Type B pancreatic cell (in vitro differentiated cells): ENCODE measurements at places on chromosomes 12 and 14. TPM values are rescaled to one million over a fixed set of nuclear protein-coding genes. Genes with fewer than 3 reads are reported as not detected.

The MYL2 gene
- total RNA-seq: not detected in 2 replicates

The SIX1 gene
- 1.00 and 32.6 TPM in 2 replicates for total RNA-seq

The GARIN6 gene
- not detected in 2 replicates for total RNA-seq

The KLRC2 gene
- 0.57 and 0.75 TPM in 2 replicates for total RNA-seq

The CMKLR1 gene
- 0.50 and 0.97 TPM in 2 replicates for total RNA-seq

The IL23A gene
- total RNA-seq: 0.48 and 1.3 TPM in 2 replicates

GRCh38 chr12:107485731-107486130 is 199.9 kb upstream of the PWP1 start:
- DNase-seq: no peak
- H3K36me3 ChIP-seq: no peaks in the 10 kb centered on the region
- H3K27ac ChIP-seq: no peak overlapping the region
- peaks cover 4% of the 10 kb centered on the region for H3K27me3 ChIP-seq

DNA sequence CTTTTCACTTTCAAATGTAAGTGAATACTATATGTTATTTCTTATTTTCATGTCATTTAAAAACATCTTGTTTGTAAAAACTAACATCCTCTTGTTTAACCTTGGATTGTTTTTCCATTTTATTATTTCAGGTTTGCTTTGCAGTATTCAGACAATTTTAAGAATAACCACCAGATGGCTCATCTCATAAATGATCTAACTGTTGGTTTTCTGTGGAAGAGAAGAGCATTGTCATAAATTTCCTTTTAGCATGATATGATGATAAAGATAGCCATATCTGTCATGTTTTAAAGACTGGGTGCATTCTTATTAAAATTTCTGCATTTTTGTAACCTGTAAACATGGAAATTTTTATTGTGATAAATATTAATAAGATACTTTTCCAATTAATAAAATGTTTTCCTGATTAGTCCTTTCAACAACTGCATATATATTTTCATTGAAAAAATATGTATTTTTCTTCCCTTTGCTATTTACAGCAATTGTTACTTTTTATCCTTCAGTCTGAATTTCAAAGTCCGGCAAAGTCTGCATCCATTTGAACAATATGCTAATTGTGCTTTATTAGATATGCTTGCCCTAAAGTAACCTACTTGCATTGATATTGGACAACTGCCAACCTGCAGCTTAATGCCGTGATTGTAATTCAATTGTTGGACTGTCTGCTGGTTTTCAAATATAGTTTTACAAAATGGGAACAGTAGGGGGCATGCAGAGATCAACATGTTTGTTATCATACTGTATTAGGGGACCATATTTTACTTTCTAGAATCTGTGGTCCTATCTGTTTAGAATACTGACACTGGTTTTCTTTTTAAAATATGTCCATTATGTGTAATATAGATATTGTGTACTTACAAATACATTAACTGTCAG is 163.4 kb downstream of the GARIN6 start:
- no peaks in the 10 kb centered on the region for H3K27me3 ChIP-seq
- H3K27ac ChIP-seq: no peak overlapping the region
- H3K36me3 ChIP-seq: no peaks in the 10 kb centered on the region
- DNase-seq: no peak
- no peaks in the 10 kb centered on the region for H3K4me1 ChIP-seq

- H3K27ac ChIP-seq: no peak overlapping the region
- no peak for DNase-seq
- H3K4me3 ChIP-seq: no peak overlapping the region
- H3K27me3 ChIP-seq: no peaks in the 10 kb centered on the region
- peaks cover 4% of the 10 kb centered on the region for H3K36me3 ChIP-seq
These were observed 231.6 kb upstream of the GRIP1 start for GRCh38 chr12:66910366-66910974.

- DNase-seq: no peak
- H3K27me3 ChIP-seq: no peaks in the 10 kb centered on the region
- peaks cover 25% of the 10 kb centered on the region for H3K4me1 ChIP-seq
- peaks cover 7% of the 10 kb centered on the region for H3K36me3 ChIP-seq
- peak overlapping the region; percentile 43 for H3K27ac ChIP-seq
- H3K4me3 ChIP-seq: no peak overlapping the region
These were observed 9.8 kb downstream of the GALNT6 start for GRCh38 chr12:51381226-51382079.

- no peaks in the 10 kb centered on the region for H3K36me3 ChIP-seq
- peaks cover 4% of the 10 kb centered on the region for H3K4me1 ChIP-seq
- H3K27me3 ChIP-seq: peaks cover 7% of the 10 kb centered on the region
- no peak overlapping the region for H3K4me3 ChIP-seq
- H3K27ac ChIP-seq: peak overlapping the region; percentile 43
These were observed 18.7 kb downstream of the ZBTB39 start for GRCh38 chr12:56987551-56988053.

GRCh38 chr12:3658327-3659163 is 94.4 kb downstream of the CRACR2A start:
- H3K27me3 ChIP-seq: peaks cover 47% of the 10 kb centered on the region
- no peak overlapping the region for H3K4me3 ChIP-seq

DNA sequence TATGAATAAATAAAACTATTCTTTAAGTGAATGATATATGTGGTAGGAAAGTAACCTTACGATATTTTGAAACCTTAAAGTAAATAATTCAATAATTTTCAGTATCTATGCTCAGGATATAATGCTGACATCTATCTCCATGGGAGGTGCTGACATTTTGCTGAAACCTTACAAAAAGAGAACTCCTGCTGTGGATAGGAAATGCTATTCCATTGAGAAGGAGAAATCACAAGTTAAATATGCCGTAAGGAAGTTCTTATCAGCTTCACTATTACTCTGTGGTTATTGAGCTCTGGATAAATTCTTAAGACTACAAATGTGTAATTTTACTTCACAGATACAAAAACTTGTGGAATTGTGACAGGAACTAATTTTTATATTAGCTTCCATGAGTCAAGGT is 722.1 kb downstream of the TMTC2 start:
- H3K4me3 ChIP-seq: no peak overlapping the region
- no peaks in the 10 kb centered on the region for H3K36me3 ChIP-seq
- H3K27me3 ChIP-seq: no peaks in the 10 kb centered on the region

DNA sequence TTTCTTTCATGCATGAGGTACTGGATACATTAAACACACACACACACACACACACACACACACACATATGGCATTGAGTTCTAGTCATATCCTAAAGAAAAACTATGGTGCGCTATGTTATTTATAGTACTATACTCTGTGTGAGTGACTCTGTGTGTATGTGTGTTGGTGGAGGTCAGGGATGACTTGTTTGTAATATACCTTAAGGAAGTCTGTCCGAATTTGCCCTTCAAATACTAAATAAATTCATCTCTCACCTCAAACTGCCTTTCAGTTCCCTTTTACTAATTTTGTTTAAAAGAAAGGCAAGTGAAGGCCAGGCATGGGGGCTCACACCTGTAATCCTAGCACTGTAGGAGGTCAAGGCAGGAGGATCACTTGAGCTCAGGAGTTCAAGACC is 2.1 kb upstream of the AKAP5 start:
- H3K4me3 ChIP-seq: peak overlapping the region; percentile 22
- peaks cover 8% of the 10 kb centered on the region for H3K27me3 ChIP-seq
- peaks cover 11% of the 10 kb centered on the region for H3K36me3 ChIP-seq
- no peak overlapping the region for H3K27ac ChIP-seq

GRCh38 chr12:62730649-62731048 is 204.3 kb downstream of the PPM1H start:
- H3K4me3 ChIP-seq: peak overlapping the region; percentile 38
- peaks cover 47% of the 10 kb centered on the region for H3K4me1 ChIP-seq
- peaks cover 15% of the 10 kb centered on the region for H3K36me3 ChIP-seq
- H3K27ac ChIP-seq: peak overlapping the region; percentile 92
- no peak for DNase-seq

DNA sequence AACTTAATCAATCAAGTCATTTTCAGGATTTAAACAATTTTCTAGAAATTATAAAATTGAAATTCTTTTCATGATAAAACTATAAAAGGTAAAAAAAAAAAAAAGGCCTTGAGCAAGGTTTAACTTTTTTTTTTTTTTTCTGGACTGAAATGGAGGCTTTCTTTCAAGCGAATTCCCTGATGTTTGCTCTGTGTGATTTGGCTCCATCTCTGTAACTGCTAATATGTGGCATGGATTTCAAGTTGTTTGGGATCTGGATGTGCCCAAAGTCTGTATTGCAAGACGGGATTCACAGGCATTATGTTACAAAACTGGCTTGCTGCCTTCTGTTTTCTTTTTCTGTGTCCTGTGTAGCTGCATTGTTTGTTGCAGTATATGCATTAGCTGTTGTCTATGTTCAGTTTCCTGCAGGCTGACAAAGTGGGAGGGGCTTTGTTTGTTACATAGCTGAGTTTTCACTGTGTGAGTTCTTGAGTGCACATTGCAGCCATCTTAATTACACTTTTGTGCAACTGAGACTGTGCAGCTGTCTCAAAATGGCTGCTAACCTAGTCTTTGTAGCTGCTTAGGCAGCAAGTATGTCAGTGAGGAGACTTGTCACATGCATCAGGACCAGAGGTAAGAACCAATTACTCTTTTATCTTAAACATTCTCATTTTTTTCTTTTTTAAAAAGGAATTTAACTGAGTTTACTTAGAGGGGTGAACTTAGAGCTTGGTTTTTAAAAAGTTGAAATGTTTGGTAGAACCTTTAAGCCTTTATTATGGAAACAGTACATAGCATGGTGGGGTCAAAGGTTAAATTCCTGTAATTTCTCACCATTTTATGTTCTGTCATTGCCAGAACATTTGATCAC is 19.5 kb downstream of the ATF7IP start:
- H3K27me3 ChIP-seq: no peaks in the 10 kb centered on the region
- peak overlapping the region; percentile 96 for H3K27ac ChIP-seq
- H3K4me3 ChIP-seq: peak overlapping the region; percentile 84
- H3K36me3 ChIP-seq: peaks cover 49% of the 10 kb centered on the region

DNA sequence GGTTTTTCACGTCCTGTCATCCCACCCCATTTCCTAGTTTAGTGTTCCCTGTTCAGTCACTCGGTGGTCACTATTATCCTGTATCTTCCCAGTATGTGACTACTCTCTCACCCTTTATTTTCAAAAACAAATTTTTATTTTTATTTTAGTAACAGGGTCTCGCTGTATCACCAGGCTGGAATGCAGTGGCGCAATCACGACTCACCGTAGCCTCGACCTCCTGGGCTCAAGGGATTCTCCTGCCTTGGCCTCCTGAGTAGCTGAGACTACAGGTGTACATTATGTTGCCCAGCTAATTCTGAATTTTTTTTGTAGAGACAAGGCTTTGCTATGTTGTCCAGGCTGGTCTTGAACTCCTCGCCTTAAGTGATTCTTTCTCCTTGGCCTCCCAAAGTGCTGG is 20.1 kb upstream of the PRICKLE1 start:
- DNase-seq: no peak
- H3K4me1 ChIP-seq: peaks cover 6% of the 10 kb centered on the region
- no peak overlapping the region for H3K27ac ChIP-seq
- H3K27me3 ChIP-seq: peaks cover 6% of the 10 kb centered on the region
- H3K36me3 ChIP-seq: no peaks in the 10 kb centered on the region

DNA sequence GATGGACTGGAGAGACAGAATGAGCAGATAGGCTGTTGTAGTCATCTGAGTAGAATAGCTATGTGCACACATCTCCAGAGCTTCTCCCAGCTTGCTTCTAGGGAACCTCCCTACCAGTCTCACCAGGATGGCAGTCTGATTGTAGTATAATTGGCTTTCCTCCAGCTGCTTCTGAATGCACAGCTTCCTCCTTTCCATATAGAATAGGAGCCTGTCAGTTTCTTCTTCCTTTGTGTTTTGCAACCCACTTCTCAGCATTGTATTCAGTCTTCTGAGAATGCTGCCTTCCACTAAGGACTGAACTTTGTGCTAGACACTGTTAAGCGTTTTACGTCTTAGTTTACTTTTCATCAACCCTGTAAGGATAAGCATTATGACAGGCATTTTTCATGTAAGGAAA is 2.2 kb upstream of the CSAD start:
- DNase-seq: no peak
- peak overlapping the region; percentile 25 for H3K27ac ChIP-seq
- peaks cover 54% of the 10 kb centered on the region for H3K36me3 ChIP-seq
- H3K4me3 ChIP-seq: peak overlapping the region; percentile 94

DNA sequence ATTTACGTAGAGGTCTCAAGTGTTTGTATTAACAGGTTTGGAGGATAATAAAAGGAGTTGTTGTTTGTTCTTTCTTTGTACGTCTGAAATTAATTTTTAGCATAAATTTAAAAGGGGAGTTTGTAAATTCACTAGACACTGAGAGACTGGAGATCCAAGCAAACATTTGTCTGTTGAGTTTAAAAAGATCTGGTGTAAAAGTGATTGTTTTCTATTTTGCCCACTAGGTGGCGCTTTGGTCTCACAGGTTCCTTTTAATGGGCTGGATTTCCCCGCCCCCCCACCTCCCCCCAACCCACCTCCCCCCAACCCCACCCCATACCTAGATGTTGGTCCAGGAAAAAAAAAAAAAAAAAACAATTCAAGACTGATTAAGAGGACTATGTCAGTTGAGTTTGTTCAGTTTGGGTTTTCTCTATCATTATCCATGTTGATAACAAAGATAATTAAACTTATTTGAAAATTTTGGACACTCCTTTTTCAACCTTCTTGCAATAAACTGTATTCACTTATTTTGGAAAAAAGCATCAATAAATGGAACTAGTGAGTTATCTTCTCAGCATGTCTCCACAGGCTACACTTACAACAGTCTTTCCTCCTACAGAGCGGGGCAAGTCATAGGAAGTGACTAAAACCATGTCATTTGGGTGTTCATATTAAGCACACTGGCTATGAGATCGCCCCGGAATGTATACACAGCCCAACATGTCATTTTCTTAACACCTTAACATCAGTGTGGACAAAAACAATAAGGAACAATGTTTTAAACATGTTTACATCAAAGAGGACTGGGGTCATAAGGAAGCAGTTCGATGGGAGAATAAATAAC is 841.1 kb downstream of the NRXN3 start:
- no peak for DNase-seq
- H3K27me3 ChIP-seq: peaks cover 6% of the 10 kb centered on the region
- H3K27ac ChIP-seq: no peak overlapping the region
- H3K36me3 ChIP-seq: no peaks in the 10 kb centered on the region
- H3K4me3 ChIP-seq: no peak overlapping the region

GRCh38 chr12:49705479-49706134 is 1.6 kb downstream of the FMNL3 start:
- H3K36me3 ChIP-seq: no peaks in the 10 kb centered on the region
- no peak overlapping the region for H3K27ac ChIP-seq

- no peaks in the 10 kb centered on the region for H3K27me3 ChIP-seq
- H3K4me1 ChIP-seq: no peaks in the 10 kb centered on the region
- H3K27ac ChIP-seq: no peak overlapping the region
- H3K36me3 ChIP-seq: peaks cover 13% of the 10 kb centered on the region
These were observed 13.4 kb downstream of the PLBD2 start for GRCh38 chr12:113371808-113372207.

GRCh38 chr12:47739979-47740378 is 14.7 kb upstream of the ENDOU start:
- H3K4me3 ChIP-seq: no peak overlapping the region
- H3K27me3 ChIP-seq: no peaks in the 10 kb centered on the region
- no peaks in the 10 kb centered on the region for H3K36me3 ChIP-seq
